ENCODE measurements at places on chromosomes 6 and 20.

GRCh38 chr6:124797224-124797623, 165.0 kb upstream of the RNF217 start:
- DNase-seq: no peak

GRCh38 chr6:32666420-32667300, at the start of gene HLA-DQB1:
TSS of gene HLA-DQB1 (minus strand) at chr6:32666657. CDS start at chr6:32666607, 50 bp downstream.
- DNase-seq: peak; percentile 28

DNA sequence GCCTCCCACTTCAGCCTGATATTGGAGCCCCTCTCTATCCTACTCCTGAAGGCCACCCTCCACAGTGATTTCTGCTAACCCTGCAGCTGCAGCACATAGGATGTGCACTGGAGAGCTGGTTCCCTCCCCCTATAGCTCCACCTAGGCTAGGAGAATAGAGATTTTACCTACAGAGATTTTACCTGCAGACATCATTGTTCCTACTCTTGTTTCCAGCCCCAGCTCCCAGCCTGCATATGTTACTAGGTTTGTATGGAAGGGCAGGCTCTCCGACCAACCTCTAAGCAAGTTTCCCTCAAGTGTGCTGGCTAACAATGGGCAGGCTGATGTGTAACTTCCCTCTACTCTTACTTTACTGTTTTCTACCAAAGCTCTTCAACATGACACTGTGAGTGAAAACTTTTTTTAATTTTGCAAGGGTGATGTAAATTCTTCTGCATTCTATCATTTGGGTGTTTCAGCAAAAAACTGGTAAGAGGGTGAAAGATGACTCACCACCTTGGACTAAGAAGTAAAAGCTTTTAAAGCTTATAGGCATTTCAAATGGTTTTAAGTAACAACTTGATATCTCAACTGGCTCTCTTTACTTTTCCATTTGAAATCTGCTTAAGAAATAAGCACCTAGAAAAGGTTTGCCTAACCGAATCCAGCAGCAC, 106.8 kb downstream of the CDK19 start:
- no peak for DNase-seq

GRCh38 chr6:37614491-37614890, 83.2 kb downstream of the MDGA1 start:
- no peak for DNase-seq

GRCh38 chr6:37060195-37060559, 54.7 kb downstream of the FGD2 start:
- DNase-seq: no peak

Measured in stimulated activated CD8-positive, alpha-beta memory T cell treated with anti-CD3 and anti-CD28 coated beads, Interleukin-12 subunit alpha, Interleukin-12 subunit beta, amount 100 ng/mL, for 4 hours (primary cell).